ENCODE measurements at places on chromosomes 4 and X.

GRCh38 chrX:130594453-130594916 is 192.7 kb downstream of the RBMX2 start:
- no peak for DNase-seq

DNA sequence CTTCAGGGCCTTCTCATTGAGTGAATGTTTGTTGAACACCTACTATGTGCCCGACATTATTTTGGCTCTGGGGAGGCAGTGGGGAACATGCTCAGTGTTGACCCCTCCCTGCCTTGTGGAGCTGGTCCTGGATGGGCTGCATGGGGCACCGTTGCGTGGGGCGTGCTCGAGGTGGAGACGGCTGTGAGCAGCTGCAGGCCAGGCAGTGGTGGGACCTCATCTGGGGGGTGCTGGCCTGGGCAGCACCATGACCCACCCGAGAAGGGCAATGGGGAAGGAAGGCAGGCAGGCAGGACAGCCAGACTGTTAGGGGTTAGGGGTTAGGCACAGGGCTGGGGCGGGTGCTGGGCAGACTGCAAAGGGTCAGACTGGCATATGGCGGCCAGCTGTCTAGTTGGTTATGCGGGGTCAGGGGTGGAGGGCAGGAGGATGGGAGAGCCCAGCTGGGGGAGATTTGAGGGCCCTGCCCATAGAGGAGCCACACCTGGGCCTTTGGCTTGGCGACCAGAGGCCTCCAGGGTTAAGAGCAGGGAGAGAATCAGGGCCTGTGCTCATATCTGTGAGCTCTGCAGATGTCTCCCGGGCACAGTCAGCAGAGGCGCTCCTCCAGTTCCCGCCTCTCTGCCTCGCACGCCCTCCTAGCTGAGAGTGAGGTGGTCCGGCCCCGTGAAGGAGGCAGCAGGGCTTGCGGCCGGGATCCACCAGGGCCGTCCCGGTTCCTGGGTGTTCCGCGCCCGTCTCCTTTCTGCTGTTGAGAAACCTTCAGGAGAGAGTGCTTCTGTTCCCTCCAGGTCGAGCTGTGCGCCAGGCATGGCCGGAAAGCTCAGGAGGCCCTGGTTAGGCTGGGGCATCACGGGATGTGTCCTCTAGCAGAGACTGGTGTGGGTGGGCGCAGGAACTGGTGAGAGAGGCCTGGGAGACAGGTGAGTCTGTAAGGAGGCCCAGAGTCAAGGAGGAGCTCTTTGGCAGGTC is 73.3 kb downstream of the RGS12 start:
- DNase-seq, result no peak

DNA sequence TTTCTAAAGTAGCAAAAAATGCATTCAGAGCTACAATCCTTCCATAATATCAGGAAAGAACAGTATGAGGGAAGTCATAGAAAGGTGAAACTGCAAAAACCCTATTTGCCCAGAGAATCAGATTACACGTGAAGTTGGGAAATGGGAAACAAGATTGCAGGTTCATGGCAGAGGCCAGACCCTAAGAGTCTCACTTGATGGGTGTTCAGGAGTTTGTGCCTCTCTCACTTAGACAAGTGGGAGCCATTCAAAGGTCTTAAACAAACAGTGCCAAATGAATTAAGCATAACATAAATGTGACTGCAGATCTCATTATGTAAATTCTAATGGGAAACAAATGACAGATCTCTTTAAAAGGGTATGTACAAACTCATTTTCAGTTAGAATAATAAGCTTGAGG is 91.6 kb downstream of the ARAP2 start:
- DNase-seq, result no peak

- DNase-seq, result no peak
Measured at GRCh38 chrX:11666164-11666563, 444 bp upstream of the ARHGAP6 start.

DNA sequence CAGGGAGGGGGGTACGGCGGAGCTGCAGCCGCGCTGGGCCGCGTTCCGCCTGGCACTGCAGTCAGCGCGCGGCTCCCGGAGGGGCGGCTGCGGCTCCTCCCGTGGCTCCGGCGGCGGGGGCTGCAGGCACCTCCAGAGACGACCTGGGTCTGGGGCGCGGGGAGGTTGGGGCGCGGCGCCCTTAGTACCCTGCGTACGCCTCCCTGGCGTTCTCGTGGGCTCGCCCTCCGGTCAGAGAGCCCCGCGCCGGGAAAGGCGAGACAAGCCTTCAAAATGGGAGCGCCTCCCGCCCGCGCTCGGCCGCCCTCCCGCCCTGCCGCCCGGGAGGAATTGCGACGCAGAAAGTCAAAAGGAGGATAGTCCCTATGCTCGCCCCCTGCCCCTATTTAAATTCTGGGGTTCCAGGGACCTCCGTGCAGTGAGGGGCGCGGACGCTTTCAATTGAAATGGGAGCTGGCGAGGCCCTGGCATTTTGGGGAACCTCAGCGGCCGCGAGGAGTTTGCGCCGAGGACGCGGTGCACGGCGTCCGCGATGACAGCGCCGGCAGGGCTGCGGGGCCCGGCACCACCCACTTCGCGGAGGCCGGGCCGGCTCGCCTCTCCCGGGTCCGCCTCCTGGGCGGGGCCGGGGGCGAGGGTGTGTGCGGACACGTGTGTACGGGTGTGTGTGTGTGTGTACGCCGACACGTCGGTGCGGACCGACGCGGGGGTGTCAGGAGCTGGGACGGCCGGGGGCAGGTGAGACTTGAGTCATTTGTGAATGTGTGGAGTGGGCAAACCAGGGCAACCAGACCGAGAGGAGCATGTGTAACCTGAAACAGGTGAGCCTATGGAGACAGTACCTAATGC is 544 bp downstream of the HERC3 start:
- DNase-seq, result peak; percentile 86

- peak; percentile 31 for DNase-seq
Measured at GRCh38 chr4:8688041-8688907, 95.7 kb downstream of the CPZ start.

DNA sequence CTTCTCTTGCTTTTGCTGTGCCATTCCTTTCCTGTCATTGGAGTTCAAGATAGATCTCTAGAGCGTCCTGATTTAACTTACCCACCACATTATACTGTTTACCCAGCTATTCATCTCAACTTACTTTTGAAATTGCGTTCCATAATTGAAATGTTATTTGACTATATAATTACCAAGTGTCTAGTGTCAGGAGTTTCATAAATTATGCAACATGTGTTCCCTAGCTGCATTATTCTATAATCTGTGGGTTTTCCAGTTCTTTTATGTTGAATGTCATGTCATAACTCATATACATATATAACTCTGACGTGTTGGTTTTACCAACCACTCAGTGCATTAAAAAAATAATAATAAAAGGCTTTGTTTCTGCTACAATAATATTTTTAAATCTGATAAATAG is 285.9 kb upstream of the ARSJ start:
- no peak for DNase-seq

GRCh38 chrX:41384051-41384705 is 50.2 kb downstream of the DDX3X start:
- peak; percentile 76 for DNase-seq

- no peak for DNase-seq
Measured at GRCh38 chr4:16993956-16994840, 95.8 kb upstream of the LDB2 start.

DNA sequence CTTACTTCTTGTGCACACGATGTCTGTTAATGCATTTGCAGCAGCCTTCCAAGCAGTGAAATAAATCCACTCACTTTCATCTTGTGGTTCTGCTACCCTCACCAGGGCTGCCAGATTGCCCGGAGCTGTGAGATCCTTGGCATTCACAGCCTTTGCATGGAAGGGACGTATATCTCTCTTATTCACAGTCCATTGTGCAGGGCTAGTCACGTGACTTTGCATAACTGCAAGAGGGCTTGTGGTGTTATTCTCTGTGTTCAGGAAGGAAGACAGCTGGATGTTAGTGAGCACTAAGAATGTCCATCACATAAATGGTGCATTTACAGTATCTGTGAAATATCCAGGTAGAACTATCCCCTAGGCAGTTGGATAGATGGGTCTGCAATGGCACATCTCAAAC is 96.5 kb upstream of the BEND4 start:
- no peak for DNase-seq

DNA sequence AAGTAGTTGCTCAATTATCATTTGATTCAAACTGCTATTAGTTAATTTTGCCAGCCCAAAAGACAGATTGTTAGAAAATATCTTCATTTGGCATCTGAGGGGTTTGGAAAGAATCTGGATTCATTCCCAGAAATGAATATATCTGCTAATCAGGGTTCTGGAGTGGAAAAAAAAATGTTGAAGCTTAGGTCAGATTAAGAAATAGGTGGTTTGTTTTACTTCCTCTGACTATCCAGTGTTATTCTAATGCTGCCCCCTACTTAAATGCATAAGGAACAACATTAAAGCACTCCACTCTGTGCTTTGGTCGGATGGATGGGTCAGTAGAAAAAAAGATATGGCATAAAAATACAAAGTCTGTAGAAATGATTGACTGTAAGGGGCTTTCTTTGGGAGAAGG is 89.0 kb downstream of the LUZP4 start:
- no peak for DNase-seq

DNA sequence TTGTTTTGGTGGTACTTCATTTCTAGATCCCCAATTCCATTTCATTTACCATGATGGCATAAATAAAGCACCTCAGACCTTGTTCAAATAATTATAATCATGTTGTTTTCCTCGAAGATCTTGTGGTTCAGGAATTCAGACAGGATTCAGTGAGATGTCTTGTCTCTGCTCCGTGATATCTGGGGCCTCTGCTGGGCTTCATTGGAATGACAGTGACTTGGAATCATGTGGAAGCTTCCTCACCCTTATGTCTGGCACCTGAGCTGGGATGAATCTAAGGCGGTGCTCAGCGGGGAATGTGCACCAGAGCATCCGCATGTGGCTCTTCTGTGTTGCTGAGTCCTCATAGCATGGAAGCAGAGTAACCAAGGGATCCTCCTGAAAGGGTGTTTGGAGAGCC is 132.2 kb downstream of the VEGFC start:
- DNase-seq, result no peak

- DNase-seq, result no peak
Measured at GRCh38 chrX:150409486-150409885, 46.4 kb downstream of the MAMLD1 start.

GRCh38 chr4:15755321-15756155 is 22.6 kb upstream of the CD38 start:
- no peak for DNase-seq

GRCh38 chr4:53173576-53173975 is 192.3 kb downstream of the SCFD2 start:
- no peak for DNase-seq

DNA sequence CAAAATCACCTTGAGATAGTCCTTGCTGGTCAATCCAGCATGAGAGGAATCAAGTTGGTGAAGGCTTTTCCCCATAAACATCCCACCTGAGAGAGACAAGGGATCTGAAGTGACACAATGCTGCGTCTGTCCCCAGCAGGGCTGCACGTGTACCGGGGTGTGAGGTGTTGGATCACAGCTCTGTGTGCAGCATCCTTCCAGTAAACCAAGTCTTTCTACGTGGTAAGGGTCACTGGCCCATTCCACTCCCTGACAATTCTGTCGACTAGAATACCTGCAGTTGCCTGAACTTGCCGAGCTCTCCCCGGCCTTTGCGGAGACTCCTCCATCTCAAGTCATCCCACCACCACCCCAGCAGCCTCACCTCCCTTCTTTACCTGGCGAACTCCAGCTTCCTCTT is 14.8 kb downstream of the HELT start:
- DNase-seq, result no peak

DNA sequence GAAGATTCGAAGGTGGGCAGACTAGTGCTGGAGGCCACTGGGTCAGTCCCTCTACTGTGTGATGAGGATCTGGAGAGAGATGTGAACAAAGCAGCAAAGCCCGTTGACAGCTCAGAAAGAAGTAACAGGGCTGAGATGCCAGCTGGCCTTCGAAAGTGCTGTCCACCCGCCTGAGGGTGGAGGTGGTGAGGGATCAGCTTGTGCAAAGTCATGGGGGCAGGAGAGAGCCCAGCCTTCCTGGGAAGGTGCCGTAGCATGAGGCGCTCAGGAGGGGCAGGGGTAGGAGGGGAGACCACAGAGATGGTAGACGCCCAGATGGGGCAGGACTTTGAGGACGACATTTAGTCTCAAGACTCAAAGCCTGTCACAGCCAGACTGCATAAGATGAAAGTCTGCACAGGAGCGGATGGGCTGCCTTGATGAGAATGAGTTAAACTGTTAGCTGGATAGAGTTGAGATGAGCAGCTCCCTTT is 19.7 kb downstream of the TBC1D14 start:
- no peak for DNase-seq

DNA sequence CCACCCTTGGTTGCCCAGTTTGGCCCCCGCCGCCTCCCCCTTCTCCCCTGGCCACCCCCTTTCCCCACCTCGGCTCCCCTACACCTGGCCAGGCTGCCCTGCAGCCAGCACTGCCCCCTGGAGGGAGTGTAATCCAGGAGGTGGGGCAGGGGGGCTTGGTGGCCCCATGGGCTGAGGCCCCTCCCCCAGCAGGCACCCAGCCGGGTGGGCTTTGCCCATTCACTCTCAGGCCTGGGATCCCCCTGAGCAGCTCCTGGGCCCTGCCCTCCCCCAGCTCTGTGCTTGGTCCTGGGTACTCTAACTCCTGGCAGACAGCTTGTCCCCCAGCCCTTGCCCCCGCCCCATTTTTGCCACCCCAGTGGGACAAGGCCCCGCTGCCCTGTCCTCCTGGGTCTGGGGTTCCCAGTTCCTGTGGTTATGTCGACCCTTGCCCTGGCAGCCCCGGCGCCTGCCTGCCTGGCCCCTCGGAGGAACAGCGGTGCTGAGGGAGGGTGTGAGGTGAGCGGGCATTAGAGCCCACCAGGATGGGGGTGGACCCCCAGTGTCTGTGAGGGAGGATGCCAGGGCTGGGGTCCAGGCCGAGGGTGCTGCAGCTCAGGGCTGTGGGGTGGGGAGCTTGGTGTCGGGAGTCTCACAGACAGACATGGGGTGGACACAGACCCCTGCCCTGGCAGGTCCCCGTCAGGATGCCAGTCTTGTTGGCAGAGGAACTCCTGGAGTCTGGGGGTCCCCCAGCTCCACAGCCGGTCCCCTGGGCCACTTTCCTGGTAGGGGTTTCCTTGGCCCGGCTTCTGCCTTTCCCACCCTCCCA is 10.2 kb downstream of the NAT8L start:
- no peak for DNase-seq

DNA sequence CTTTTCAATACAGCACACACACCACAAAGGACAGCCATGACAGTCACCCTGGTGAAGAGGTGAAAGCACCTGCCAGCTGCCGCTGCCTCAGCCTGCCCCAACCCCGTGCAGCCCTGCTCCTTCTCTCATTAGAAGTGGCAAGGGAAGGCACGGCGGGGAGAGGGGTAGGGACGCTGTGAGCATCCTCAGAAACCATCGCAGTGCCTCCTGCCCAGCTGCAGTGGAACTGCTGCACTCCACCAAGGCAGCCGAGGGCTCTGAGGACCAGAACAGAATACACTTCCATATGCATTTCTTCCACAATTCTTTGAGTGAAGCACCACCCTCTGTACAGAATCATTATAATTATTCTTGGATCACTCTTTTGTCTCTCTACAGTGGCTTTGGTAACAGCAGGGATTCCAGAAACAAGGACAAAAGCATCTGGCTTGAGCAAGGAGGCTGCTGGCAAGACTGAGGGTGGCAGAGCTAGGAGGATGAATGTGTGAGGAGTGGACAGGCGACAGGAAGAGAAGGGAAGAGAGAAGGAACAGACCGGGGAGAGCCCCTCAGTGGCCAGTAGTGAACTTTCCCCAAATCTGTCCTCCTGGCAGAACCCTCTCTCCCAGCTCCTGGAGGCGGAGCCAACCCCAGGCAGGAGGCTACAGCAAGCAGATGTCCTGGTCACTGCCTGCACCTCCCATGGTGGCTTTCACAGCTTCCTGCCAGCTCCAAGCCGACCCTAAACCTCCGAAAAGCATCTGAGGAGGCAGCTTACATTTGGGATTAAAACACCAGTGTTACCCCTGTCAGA is 73.2 kb downstream of the MTNR1A start:
- DNase-seq, result no peak

GRCh38 chr4:183988874-183989273 is 83.8 kb downstream of the STOX2 start:
- no peak for DNase-seq
